Mesenchymal stem cell (in vitro differentiated cells and primary cell): ENCODE measurements at places on chromosomes 11 and 22.

- H3K27ac ChIP-seq: no peak overlapping the region
- DNase-seq: peak; percentile 67
- H3K27me3 ChIP-seq: no peaks in the 10 kb centered on the region
- peaks cover 59% of the 10 kb centered on the region for H3K36me3 ChIP-seq
- H3K4me1 ChIP-seq: peaks cover 2% of the 10 kb centered on the region
Measured at GRCh38 chr22:30408388-30409102, 11.7 kb downstream of the SEC14L2 start.

- peaks cover 6% of the 10 kb centered on the region for H3K36me3 ChIP-seq
- no peak overlapping the region for H3K27ac ChIP-seq
- no peaks in the 10 kb centered on the region for H3K27me3 ChIP-seq
- H3K4me1 ChIP-seq: peaks cover 6% of the 10 kb centered on the region
- no peak overlapping the region for H3K4me3 ChIP-seq
Measured at GRCh38 chr22:17155941-17156340, 3.1 kb downstream of the HDHD5 start.

- peak overlapping the region; percentile 94 for H3K27ac ChIP-seq
- no peak overlapping the region for H3K4me3 ChIP-seq
- H3K36me3 ChIP-seq: no peaks in the 10 kb centered on the region
- peaks cover 61% of the 10 kb centered on the region for H3K4me1 ChIP-seq
Measured at GRCh38 chr11:44570411-44571155, 5.1 kb downstream of the CD82 start.

DNA sequence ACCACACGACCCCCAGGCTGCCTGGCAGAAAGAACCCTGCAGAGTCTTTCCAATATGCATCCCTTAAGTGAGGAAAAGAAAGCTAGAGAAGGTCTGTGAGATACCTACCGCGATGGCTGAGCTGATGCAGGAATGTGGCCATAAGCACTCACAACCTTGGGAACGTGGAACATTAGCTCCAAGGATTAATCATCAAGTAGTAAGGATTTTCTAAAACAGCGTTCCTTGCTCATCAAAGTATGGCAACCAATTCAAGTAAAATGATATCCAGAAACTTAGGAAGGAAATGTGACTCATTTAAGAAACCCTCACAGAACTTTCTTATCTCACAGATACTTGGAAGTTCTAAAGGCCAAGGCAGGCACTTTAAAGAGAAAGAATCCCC is 12.8 kb downstream of the PACSIN2 start:
- DNase-seq: peak; percentile 80
- peak overlapping the region; percentile 66 for H3K27ac ChIP-seq
- H3K4me3 ChIP-seq: no peak overlapping the region
- H3K4me1 ChIP-seq: peaks cover 42% of the 10 kb centered on the region

- H3K4me1 ChIP-seq: peaks cover 61% of the 10 kb centered on the region
- no peaks in the 10 kb centered on the region for H3K36me3 ChIP-seq
- no peak overlapping the region for H3K27ac ChIP-seq
- peaks cover 89% of the 10 kb centered on the region for H3K27me3 ChIP-seq
Measured at GRCh38 chr22:45960477-45961386, 16.2 kb downstream of the WNT7B start.

GRCh38 chr11:60777572-60777971 is 7.6 kb upstream of the MS4A10 start:
- DNase-seq: peak; percentile 87
- no peak overlapping the region for H3K27ac ChIP-seq
- H3K4me3 ChIP-seq: no peak overlapping the region
- H3K27me3 ChIP-seq: peaks cover 46% of the 10 kb centered on the region

- H3K27ac ChIP-seq: peak overlapping the region; percentile 15
- DNase-seq: no peak
- no peak overlapping the region for H3K4me3 ChIP-seq
- no peaks in the 10 kb centered on the region for H3K27me3 ChIP-seq
Measured at GRCh38 chr11:86579406-86579731, 93.0 kb downstream of the ME3 start.

- H3K27me3 ChIP-seq: no peaks in the 10 kb centered on the region
- H3K4me1 ChIP-seq: peaks cover 59% of the 10 kb centered on the region
- H3K4me3 ChIP-seq: no peak overlapping the region
- peak; percentile 56 for DNase-seq
- H3K36me3 ChIP-seq: no peaks in the 10 kb centered on the region
- H3K27ac ChIP-seq: peak overlapping the region; percentile 99
Measured at GRCh38 chr11:125262194-125262829, 97.8 kb downstream of the PKNOX2 start.

DNA sequence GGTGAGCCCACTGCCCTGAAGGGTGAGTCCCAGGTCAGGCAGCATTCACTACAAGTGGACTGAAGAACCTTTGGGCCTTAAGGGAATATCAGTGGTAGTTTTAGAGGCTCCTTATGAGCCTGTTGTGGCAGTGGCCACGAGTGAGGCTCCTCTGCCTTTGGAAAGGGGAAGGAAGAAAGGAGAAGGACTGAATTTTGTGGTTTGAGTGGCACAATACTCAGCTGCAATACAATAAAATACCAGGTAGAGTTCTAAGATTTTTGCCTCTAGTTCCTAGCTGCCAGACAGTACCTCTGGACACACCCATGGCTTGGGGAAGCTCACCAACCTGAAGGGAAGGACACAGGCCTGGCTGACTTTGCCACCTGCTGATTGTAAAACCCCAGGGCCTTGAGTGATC is 260.9 kb downstream of the DYNC2H1 start:
- no peak overlapping the region for H3K4me3 ChIP-seq
- DNase-seq: no peak

DNA sequence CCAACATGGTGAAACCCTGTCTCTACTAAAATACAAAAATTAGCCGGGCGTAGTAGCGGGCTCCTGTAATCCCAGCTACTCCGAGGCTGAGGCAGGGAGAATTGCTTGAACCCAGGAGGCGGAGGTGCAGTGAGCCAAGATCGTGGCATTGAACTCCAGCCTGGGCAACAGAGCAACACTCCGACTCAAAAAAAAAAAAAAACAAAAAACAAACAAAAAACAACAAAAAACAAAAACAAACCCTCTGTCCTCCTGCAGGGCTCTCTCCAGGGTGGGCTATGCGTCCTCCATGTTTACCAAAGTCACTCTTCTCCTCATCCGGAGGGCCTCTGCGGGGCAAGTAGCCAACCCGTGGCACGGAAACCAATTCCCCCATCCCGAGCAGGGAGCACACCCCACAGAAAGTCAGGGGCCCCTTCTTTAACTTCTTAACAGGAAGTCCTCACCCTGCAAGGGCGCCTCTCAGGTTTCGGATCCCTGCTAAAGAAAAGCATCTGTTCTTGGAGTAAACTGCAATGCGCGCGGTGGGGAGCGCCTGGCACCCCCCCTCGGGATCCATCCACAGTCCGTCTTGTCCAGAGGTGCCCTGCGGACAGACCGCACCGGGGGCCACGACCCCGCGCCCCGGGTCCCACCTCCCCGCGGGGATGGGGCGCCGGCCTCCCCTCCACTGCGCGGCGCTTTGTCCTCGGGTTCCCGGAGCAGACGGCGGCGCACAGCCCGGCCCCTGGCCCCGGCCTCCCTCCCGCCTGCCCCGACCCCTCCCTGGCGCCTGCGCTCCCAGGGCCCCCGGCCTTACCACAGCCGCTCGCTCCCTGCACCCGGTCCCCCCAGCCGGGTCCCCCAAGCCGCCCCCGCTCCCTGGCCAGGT is 712 bp downstream of the CERK start:
- peak; percentile 47 for DNase-seq
- H3K4me3 ChIP-seq: peak overlapping the region; percentile 86
- H3K36me3 ChIP-seq: no peaks in the 10 kb centered on the region
- no peaks in the 10 kb centered on the region for H3K27me3 ChIP-seq
- peaks cover 36% of the 10 kb centered on the region for H3K4me1 ChIP-seq

DNA sequence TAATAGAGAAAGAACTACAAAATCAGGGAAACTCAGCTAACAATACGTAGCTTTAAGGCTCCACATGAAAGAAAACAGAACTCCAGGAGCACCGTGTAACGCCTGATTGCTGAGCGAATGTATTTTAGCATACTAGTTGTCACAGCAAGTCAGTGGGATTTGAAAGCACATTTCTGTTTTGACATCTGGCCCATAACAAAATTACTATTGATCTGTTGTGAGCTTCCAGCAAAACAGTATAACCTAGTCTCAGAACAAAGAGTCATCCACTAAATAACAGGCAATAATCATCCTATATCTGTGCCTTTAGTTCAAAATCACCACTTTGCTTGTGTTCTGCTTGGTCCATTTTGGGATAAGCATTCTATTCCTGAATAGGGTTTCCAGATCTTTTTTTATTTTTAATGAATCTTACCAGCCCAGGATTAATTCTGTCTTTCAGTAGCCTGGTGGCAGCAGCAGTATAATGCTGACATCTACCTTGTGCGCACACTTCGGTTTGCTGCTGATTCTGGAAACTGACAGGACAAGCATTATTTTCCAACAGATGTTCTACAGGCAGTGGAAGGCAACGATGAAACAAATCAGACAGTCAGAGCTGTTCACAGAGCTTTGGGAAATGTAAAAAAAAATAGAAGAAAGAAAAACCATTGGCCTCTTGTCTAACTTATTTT is 66.2 kb downstream of the CADM1 start:
- H3K27me3 ChIP-seq: no peaks in the 10 kb centered on the region
- H3K4me1 ChIP-seq: peaks cover 2% of the 10 kb centered on the region
- no peak for DNase-seq
- H3K4me3 ChIP-seq: no peak overlapping the region
- H3K36me3 ChIP-seq: no peaks in the 10 kb centered on the region
- H3K27ac ChIP-seq: no peak overlapping the region

GRCh38 chr11:64649291-64649697 is 58.3 kb downstream of the SLC22A12 start:
- H3K27me3 ChIP-seq: peaks cover 61% of the 10 kb centered on the region
- H3K27ac ChIP-seq: no peak overlapping the region
- no peak for DNase-seq
- no peak overlapping the region for H3K4me3 ChIP-seq
- peaks cover 2% of the 10 kb centered on the region for H3K4me1 ChIP-seq

DNA sequence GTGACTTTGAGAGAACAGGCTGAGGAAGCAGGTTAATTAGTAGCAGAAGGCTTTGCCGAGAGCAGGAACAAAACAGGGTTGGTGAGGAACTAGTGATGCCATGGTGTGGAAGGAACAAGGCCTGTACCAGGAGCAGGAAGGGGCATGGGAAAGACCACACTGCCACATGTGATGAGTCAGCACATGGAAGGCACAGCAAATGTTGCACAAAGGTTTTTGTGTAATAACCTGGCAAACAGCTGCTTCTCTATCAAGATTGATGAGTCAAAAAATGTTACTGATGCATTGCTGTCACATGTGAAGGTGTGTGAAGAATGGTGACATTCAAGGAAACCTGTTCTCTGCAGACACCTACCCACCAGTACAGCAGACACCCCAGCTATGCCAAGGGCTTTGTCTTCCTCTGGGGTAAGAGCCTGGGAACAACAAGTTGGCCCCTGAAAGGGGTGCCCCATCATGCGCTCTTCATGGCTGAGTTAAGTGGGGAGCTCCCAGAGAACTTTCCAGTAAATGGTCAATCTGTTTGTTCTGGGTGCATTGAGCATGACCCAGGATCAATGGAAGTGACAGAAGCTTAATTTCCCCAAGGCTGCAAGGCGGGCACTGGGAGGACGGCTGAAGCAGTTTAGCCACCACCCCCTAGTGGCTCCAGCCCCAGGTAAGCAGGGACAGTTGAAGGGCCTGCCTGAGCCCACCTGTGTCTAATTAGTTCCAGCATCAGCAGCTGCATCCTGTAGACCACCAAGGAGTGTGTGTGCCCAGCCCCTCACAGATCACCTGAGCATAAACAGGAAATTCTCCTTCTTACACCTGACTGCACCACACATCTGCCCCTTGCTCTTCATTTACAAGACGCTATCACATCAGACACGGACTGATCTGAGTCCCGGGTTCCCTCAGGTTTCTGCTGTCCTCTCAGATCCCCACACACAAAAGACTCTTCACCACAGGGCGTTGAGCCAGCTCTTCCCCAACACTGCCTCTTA is 47.6 kb downstream of the GGTLC2 start:
- no peak for DNase-seq
- H3K4me3 ChIP-seq: no peak overlapping the region
- no peaks in the 10 kb centered on the region for H3K27me3 ChIP-seq
- no peaks in the 10 kb centered on the region for H3K36me3 ChIP-seq
- no peak overlapping the region for H3K27ac ChIP-seq
- H3K4me1 ChIP-seq: peaks cover 13% of the 10 kb centered on the region
